ENCODE measurements at places on chromosomes 3 and 15.

GRCh38 chr3:135142530-135142929 lies 347.5 kb downstream of the EPHB1 start:
- no peak for DNase-seq

- no peak for DNase-seq
Observed at GRCh38 chr3:15896500-15896899, 98.7 kb upstream of the ANKRD28 start.

GRCh38 chr3:127083778-127084397 lies 101.0 kb downstream of the PLXNA1 start:
- no peak for DNase-seq

DNA sequence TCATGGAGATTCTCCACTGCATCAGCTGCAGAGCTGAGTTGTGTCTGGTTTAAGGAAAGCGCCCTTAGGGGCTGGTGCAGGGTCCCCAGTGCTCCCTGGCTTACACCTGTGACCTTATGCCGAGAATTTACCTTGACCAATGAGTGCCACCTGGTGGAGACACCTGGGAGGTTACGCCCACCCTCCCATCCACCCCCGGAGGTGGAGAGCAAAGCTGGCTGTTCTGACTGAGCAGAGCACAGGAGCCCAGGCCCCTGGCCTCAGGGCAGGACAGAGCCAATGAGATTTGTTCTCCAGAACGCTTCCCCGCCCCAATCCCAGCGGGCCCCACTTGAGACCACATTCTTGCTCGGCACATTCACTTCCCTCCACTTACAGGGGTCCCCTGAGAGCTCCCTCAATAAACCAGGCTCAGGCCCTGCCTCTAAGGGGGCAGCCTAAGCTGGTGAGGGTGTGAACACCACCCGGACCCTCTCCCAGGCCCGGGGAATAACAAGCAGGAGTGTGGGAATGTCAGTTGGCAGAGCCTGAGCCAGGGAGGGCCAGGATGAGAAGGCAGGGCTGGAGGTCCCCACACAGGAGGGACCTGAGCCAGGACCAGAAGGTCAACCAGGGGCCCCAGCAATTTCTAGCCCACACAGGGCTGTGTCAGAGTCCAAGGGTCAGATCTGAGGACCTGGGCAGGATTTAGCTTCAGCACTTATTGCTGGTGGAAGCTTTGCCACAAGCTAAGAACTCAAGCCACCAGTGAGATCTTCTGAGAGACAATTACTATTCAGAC lies 117.1 kb downstream of the TPRA1 start:
- peak; percentile 29 for DNase-seq

- peak; percentile 50 for DNase-seq
Observed at GRCh38 chr3:186021673-186022362, 84.0 kb upstream of the TRA2B start.

- no peak for DNase-seq
Observed at GRCh38 chr3:190591080-190591479, 77.2 kb downstream of the IL1RAP start.

- DNase-seq: no peak
Observed at GRCh38 chr15:46576646-46577395, 942.0 kb downstream of the SQOR start.

- DNase-seq: no peak
Observed at GRCh38 chr15:84983711-84984110, 2.1 kb downstream of the PDE8A start.

DNA sequence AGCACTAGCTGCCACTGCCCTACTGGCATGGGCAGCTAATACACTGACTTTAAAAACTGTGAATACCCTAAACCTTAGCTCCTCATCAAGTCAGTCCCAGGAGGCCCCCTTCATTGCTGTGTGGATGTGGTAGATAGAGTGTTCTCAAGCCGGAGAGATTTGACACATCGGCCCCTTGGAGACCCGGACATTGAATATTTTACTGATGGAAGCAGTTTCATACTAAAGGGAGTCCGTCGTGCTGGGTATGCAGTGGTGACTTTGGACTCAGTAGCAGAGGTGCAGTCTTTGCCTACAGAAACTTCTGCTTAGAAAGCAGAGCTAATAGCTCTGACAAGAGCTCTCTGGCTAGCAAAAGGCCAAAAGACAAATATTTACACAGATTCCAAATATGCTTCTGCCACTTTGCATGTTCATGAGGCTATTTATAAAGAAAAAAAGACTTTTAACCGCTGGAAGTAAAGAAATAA lies 17.5 kb downstream of the CCR4 start:
- no peak for DNase-seq

DNA sequence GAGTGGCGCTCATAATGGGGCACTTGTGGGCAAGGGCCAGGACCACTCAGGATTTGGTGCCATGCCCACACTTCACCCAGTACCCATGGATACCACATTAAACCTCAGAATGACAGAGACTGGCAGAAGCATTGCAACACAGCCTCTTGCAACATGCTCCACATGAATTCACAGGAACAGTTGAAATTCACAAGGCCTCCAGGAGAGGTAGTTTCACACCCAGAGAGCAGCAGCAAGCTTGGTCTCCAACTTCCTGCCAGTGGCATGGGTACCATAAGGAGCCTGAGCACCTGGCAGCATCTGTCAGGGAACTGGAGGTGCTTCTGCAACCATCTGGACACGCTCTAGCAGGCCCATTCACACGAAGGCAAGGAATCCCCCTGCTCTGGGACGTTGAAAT lies 101.0 kb downstream of the OSBPL10 start:
- peak; percentile 71 for DNase-seq

GRCh38 chr15:59191855-59192237 lies 14.8 kb upstream of the LDHAL6B start:
- DNase-seq: peak; percentile 99
